ENCODE measurements at places on chromosomes 12 and 14.

DNA sequence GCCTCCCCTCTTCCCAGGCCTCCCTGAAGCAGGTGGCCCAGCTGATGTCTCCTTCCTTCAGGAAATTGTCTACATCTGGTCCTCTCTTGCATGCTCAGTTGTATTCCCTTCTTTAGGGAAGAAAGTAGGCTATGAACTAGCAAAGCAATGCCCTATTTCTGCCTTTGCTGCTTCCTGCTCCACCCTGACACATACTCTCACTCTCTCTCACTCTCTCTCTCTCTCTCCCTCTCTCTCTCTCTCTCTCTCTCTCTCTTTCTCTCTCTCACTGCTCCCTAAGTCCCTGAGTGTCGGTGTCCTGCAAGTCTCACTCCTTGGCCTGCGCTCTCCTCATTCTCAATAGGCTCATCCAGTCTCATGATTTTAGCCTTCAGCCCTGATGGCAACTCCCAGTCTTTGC lies 19.4 kb upstream of the PARP11 start:
- DNase-seq = no peak

DNA sequence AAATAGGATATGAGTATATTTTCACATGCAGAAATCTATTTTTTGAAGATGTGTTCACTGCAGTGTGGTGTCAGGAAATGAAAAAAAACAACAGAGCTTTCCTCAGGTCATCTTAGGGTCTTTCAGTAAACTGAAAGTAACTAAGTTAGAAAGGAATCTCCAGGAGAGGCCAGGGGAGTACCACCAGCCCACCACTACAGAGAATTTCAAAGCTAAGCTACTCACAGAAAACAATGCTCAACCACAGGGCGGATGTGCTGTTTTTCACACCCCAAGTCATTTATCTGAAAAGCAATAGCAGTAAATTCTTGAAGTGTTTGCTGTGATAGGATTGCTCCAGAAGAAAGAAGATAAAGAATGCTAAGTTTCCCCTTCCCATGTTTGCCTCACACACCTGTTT lies 79.0 kb downstream of the IFNG start:
- DNase-seq = no peak

- DNase-seq = no peak
These were observed 9.5 kb downstream of the DCN start for GRCh38 chr12:91173124-91173523.

- no peak for DNase-seq
These were observed 1194.8 kb downstream of the BCL11B start for GRCh38 chr14:98077176-98077575.

DNA sequence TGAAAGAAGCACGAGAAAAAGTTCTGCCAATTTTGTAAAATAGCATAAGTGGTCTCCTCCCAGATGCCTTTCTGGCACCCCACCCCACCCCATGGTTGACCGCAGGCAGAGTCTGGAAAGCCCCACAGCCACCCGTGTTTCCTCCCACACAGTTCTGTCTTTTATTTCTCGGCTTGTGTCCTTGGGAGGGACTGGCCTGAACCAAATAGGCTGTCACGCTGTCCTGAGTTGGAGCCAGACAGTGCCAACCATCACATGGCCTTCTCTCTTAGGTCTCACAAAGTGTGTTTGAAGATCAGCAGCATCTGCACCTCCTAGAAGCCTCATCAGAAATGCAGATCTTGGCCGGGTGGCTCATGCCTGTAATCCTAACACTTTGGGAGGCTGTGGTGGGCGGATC lies 10.2 kb upstream of the LTA4H start:
- no peak for DNase-seq

DNA sequence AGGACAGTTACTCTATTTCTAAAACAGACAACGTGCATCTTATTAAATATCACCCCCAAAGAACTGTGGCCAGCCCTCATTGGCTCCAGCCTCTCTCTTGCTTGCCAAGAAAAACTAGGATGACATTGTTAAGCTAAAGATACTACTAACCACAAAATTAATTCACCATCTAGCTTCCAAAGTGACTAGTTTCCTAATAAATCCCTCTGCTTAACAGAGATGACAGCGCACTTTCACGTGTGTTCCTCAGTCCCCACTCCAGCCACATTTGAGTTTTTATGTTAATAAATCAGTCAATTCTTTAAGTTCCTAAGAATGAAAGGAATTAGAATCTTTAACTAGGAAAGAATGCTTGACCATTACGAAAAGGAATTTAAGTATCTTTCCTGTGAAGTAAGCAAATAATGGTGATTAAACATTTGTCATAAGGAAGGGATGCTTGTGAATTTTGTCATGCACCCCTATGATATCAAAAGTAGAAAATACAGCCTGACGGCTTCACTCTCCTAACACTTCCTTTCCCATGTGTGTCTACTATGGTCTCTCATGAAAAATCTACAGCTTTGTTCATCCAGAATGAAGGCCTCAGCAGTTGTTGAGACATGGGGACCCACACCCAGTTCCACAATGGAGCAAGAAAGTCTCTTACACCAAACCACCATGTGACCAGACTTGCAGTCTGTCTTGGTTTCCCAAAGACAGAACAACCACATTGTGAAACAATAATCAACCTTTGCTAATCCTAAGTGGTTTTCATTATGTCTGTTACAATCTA lies 8.1 kb downstream of the CORO1C start:
- DNase-seq = no peak

GRCh38 chr14:28300356-28300755 lies 466.2 kb upstream of the FOXG1 start:
- no peak for DNase-seq

GRCh38 chr12:26642361-26642760 lies 190.6 kb downstream of the ITPR2 start:
- no peak for DNase-seq

GRCh38 chr12:69686731-69687130 lies 12.4 kb downstream of the BEST3 start:
- DNase-seq = no peak

DNA sequence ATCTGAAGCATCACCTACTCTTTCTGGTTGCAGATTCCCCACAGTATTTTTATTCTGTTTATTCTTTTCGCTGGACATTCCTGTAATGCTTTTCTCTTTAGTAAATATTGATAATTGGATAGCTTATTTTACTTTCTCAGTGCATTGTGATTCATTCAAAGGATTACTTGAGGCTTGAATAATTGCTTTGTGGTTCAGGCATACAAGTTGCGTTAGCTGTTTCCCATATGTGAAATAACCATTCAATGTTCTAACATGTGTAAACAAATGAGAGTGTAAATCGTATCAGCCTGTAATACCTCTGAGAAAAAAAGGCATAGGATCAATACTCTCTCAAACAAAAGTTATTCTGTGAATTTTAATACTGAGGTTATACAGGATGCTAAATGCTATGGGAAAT lies 1004.2 kb upstream of the SEL1L start:
- no peak for DNase-seq

- no peak for DNase-seq
These were observed 39.6 kb downstream of the BICD1 start for GRCh38 chr12:32146074-32146873.

GRCh38 chr14:63986789-63987533 lies 134.2 kb downstream of the SYNE2 start:
- DNase-seq = no peak

DNA sequence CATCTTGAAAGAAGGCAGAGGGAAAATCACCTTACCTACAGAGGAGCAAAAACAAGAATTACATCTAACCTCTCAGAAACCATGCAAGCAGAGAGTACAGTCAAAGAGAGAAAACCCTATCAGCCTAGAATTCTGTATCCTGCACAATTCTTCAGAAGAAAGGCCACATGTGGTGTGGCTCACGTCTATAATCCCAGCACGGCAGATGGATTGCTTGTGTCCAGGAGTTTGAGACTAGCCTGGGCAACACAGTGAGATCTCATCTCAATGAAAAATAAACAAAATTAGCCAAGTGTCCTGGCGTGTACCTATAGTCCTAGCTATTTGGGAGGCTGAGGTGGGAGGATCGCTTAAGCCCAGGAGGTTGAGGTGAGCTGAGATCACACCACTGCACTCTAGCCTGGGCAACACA lies 48.2 kb downstream of the ATF7 start:
- no peak for DNase-seq

Data from stimulated activated CD4-positive, alpha-beta T cell treated with anti-CD3 and anti-CD28 coated beads, Interleukin-15, amount 100 ng/mL, for 1 hour (primary cell).